ENCODE measurements at places on chromosomes 12 and 14.

DNA sequence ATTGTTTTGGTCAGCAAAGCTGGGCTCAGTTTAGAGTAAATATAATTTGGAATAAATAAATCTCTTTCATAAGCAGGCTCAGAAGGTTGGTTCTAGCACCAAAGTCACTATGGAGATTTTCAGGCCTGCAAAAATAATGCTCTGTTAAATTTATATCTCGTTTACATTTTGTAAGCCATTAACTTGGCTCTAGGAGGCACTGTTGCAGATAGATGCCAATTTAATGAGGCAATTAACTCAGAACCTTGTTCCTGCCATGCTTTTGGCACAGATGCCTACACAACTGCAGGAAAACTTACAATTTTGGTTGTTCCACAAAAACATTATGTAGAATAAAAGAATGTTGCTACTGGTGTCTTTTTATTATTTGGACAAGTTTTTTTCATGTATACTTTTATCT lies 428.1 kb downstream of the FLRT2 start:
- no peak for DNase-seq

GRCh38 chr12:69385038-69385437 lies 25.5 kb downstream of the YEATS4 start:
- DNase-seq, result no peak

- DNase-seq, result no peak
These were observed 43.7 kb downstream of the DEGS2 start for GRCh38 chr14:100115726-100116125.

- no peak for DNase-seq
These were observed 212.5 kb downstream of the CHST11 start for GRCh38 chr12:104669089-104669721.

GRCh38 chr14:101865288-101865687 lies 99.1 kb upstream of the DYNC1H1 start:
- no peak for DNase-seq

DNA sequence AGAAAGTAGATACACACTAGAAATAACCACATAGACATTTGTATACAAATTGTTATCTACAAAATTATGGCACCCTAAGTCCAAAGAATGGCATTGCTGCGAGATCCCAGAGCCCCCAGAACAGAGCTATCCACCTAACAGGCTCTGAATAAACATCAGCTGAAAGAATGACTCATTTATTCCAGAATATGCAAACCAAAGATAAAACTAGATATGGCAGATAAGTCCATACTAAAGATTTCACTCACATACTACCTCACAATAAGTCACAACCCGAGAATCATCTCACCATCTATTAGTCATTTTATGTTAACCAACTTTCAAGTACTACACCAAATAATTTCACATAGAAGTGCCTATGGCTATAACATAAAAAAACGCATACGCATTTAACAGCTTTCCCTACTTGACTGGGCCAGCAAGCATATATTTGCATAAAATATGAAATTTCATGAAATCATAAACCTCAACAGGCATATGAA lies 5.6 kb downstream of the CNIH1 start:
- peak; percentile 50 for DNase-seq

DNA sequence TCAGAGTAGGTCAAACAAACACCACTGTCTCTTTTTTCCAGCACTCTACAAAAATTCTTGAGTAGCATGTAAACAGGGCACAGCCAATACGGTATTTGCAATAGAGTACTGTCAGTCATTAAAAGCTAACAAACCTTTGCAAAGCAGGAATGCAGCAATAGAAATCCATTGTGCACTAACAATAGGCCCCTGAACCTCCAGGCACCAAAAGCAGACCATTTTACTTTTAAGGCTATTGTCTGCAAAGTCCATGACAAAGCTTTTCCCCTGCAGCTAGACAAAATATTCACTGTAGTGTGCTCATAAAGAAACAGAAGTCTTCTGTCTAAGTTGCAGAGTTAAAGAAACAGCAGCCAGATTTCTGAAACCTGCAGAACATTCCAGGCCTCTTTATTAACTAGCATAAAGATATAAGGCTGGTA lies 191.9 kb downstream of the SOX5 start:
- DNase-seq, result no peak

DNA sequence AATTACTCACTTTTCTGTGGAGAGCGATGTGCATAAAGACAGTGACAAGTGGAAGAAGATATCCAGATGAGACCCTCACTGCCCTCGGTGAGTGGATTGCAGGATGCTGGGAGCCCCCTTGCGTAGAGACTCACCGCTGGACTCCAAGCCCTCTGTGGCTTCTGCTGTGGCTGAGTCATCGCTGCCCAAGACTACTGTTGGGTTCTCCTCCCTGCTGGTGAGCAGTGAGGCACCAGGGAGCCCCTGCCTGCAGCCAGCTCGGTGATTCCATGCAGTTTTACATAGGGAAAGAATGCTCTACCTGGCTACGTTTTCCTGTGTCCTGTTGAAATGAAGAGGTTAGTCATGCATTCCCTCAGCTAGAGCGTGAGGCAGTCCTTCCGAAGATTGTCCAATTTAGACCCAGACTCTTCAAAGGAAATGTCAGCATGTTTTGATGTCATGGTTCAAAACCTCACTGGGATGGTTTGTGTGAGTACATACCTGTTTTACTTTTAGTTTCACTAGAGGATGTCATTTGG lies 28.2 kb downstream of the TRAF3 start:
- DNase-seq, result peak; percentile 65

- DNase-seq, result no peak
These were observed 146.3 kb downstream of the PDZRN4 start for GRCh38 chr12:41334390-41334789.

DNA sequence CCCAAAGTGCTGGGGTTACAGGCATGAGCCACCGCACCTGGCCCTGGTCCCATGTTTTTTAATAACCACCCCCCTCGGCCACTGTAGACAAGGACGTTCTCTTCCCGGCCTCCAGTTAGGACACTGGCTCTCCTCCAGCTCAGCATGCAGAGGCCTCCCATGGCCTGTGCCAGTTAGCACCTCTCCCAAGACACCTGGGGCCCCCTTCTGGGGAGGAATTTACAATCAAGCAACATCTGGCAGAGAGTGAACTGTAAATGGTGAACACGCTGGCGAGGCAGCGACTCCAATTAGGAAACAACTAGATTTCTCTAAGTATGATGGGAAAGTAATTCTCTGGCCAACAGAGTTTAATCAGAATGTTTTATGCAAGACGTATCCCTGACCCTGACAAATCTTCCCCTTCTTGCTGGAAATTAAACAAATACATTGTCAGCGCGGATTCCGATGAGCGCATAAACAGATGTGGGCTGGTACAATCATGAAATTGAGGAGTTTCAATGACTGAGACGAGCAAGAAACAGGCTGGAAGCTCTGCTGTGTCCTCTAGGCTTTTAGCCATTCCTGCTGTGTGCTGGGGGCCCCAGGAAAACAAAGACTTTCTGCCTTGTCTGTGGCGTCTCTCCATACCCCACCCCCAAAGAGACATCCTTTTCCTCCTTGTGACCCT lies 61.7 kb upstream of the DLK1 start:
- no peak for DNase-seq

- peak; percentile 80 for DNase-seq
These were observed 2.2 kb downstream of the RCOR1 start for GRCh38 chr14:102594514-102595175.

DNA sequence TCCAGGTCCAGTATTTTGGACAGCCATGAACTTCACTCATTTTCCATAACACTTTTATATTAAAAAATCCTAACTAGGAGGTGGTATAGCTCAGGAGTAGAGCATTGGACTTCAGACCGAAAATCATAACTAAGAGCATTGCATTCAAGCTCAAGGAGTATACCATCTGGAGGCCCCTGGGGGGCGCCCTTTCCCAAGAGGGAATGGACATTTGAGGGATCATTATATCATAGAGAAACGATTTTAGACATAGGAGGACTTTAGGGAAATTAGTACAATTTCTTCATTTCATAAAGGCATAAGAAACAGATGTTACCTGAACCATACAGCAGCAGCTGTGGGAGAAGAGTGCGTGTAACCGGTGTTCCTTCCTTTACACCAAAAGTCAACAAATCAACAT lies 5.2 kb upstream of the ATG14 start:
- peak; percentile 9 for DNase-seq

GRCh38 chr12:111529424-111530368 lies 69.4 kb downstream of the ATXN2 start:
- DNase-seq, result peak; percentile 29

- no peak for DNase-seq
These were observed 1892.1 kb upstream of the SEL1L start for GRCh38 chr14:83425706-83426105.

- DNase-seq, result no peak
These were observed 315 bp downstream of the ABCD2 start for GRCh38 chr12:39619316-39619659.

DNA sequence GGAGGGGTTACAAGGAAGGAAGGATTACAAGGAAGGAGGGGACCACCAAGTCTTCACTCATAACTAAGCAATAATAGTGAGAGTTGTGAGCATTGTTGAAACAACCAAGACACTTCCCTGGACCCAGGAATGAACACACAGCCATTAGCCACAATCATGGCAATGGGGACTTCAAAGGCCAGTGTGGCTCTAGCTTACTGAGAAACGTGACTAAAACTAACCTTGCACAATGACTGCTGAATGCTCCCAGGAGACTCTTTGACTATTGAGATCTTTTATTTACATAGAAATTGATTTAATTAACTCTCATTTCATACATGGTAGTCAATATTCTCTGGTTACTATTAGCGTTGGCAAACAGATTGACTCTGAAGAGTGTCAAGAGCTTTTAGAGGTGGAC lies 263.0 kb upstream of the SOX5 start:
- no peak for DNase-seq

DNA sequence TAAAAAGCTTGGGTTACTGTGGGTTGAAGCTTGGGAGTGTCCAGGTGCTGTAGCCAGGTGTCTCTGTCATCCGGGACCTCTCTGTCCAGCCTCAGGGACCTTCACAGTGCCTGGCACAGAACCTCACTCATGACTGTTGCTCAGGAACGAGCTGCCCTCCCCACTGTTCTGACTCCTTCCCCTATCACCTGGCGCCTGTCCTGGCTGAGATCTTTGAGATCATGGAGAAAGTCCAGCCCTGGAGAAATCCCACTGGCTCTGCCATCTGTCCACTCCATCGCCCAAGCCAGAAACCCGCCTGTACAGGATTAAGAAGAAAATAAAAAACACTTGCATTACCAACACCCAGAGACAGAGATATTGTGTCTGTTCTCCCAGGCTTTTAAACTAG lies 53.5 kb downstream of the DGLUCY start:
- no peak for DNase-seq

- DNase-seq, result no peak
These were observed 94.5 kb downstream of the TMEM132C start for GRCh38 chr12:128361400-128361995.

GRCh38 chr12:38906482-38907200 lies 1.2 kb upstream of the CPNE8 start:
- peak; percentile 87 for DNase-seq

DNA sequence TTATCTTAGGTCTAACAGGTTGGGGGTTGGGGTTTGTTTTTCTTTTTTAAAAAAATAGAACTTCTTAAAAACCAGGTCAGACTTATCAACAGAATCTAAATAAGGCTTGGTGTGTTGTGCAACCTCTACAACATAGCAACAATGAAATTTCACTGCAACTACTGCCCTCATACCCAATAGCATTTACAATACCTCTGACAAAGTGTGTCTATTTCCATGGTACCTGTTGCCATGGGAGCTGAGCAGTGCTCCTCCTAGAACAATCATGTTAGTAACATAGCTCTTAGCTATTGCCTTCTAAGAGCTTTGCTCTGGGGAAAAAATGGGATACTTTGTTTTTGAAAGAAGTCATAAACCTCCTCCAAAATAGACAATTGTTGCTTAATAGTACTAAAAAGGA lies 103.3 kb upstream of the CCDC175 start:
- DNase-seq, result no peak

GRCh38 chr14:65164068-65164824 lies 61.9 kb upstream of the MAX start:
- peak; percentile 34 for DNase-seq

DNA sequence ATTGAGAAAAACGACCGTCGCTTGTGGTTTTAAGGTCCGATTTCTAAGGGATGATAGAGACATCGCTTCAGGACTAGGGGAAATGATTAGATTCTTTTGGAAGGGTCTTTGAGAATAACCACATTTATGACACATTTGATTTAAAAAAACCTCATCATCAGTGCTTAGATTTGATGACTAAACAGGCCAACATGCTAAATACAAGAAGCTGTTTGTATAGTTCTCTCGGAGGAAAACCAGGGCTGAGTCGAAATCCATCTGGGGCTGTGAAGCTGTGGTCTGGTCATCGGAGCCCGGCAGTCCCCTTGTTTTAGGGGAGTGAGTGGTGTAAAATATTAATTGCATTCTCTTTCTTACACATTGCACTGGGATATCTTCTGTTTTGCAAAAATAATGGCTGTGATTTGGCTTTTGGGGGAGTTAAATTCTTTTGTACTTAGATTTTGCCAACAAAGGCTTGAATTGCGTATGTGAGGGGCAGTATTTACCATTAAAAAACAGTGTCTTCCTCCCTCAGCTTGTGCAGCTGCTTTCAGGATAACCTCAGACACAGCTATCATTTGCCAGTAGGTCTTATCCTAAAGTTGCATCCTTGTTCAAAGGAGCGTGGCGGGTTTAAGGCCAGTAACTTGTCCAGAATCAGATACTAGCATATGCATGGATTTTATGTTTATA lies 550 bp downstream of the GNG2 start:
- DNase-seq, result no peak

DNA sequence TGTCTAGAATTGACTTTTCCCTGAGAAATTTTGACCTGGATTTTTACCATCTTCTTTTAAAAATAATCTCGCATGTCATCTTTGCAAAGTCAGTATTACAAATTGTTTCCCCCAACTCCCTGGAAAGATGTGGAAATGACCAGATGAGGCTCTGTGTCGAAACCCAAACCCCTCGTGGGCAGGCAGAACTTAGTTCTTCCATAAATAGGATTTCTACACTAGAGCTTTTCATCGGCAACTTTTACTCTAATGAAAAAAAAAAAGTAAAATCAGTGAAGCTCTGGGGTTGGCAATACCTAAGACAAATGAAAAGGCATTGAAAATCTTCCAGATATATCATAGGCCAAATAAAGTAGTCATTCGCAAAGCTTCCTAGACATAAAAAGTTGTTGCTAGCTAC lies 17.0 kb downstream of the SSPN start:
- no peak for DNase-seq

GRCh38 chr12:3592856-3593625 lies 102.0 kb downstream of the PRMT8 start:
- no peak for DNase-seq

Data from PC-9 (cell line).